ENCODE measurements at places on chromosomes 6 and 20.

- no peak for DNase-seq
Measured at GRCh38 chr20:59676851-59677182, 72.5 kb downstream of the PHACTR3 start.

DNA sequence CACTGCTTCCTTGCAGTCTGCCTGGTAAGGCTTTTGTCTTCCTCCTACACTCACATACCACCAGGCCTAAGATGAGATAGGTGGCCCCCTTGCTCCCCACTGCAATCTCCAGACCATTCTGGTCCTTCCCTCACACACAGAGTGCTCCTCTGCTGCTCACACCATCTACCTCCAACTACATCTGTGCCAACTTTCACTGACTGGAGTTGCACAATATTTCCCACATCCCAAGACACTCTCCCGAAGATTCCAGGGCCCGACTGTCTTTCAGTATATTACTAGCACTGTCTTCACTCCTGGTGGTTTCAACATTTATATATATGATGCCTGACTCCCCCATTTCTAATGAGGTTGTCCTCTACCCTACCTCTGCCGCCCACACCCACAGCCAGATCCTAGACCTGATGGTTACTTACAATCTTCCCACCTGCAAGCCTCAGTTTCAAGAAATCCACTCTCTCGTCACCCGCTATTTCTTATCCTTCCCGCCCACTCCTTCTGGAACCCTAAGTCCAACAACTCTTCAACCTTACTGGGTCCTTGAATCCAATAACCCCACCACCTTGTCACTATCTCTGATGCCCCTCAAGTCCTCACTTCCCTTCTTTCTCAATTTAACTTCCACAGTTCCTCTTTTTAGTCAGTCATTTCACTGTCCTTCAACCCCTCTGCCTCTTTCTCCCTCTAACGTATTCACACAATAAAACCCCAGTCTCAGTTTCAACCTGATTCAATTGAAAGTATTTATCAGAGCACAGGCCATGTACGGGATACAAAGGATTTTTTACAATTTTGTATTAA, 21.6 kb downstream of the RALGAPA2 start:
- DNase-seq = no peak

- no peak for DNase-seq
Measured at GRCh38 chr6:56040889-56041301, 165.5 kb upstream of the BMP5 start.

DNA sequence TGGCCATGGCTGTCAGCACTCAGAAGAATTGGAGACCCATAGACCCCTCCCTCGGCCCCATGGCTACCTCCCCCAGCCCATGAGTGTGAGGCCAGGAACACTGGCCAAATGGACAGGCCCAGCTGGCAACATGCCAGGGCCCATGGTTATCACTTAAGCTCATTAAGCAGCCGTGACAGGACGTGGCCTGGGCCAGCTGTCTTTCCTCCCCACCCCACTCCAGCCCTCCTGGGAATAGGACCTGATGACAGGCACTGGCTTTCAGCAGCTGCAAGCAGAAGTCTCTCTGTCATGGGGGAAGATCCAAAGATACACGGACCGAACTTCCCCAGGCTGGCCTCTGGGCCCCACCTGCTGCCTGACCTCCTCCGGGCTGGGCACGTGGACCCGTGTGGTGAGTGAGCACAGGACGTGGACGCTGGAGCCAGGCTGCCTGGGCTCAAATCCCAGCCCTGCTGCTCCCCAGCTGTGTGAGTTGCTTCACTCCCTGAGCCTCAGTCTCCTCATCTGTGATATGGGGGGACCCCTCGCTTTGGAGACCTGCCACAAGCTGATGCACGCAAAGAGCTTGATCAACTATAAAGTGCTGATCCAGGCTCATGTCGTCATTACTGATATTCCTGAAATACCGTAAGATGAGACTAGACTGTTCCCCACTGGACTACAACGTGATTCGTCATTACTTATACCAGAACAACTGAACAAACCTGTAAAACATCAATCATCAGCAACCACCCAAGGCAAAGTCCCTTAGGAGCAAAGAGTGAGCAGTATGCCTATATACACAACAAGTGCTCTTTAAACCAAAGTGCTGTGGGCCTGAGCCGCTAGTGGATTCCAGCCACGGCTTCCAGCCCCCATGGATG, 22.0 kb upstream of the VSTM2L start:
- no peak for DNase-seq

DNA sequence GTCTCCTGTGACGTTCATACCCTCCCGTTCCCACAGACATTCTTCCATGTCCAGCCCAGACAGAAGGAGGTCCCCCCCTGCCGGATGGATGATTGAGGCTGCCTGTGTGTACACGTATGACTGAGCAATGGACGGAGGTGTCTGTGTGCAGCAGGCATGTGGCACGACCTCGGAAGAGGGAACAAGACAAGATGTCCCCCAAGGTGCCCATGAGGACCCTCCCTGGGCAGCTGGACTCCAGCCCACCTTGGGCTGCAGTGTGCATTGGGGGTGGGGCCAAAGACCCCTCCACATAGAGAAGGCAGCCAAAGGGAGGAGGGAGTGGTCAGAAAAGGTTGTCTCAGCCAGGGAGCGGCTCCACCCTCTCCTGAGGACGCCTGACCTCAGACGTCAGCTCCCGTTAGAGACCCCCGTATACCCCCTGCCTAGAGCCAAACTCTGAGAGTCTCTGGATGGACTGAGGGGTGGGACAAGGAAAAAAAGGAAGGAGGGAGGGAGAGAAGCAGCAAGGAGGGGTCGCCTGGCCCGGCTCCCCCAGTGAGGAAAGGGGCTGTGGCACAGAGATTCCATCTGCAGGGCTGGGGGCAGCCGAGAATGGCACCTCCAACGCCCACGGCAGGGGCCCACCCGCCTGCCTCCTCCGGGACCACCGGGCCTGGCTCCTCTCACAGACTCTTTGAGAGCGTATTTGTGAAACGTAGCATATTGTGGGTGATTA, 92.9 kb upstream of the BHLHE23 start:
- DNase-seq = no peak

GRCh38 chr20:61788343-61788742, 277.3 kb downstream of the TAF4 start:
- DNase-seq = no peak

DNA sequence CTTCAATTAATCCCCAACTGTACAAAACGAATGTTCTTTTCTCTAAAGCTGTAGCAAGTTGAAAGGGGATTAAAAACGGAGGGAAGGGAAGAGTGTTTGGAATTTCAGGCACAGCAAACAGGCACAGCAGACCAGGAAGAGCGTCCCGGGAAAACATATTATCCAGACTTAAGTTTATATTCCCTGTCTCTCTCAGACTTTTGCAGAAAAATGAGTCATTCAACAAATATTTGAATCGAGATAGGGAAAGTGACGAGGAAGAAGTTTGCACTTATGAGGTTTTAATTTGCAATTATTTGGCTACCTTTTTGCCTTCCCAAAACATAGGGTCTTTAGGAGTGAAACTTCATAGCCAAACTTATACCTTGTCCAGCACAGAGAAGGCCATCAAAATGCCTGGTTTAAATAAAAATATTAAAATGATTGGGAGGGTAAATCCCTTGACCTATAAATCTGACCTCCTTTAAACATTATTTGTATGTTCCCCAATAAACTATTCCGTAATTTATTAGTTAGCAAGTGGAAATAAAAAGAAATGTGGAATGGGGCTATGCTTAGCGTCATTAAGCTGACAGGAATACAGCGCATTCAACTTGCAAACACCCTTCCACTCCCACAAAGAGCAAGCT, 16.0 kb downstream of the HFE start:
- no peak for DNase-seq

DNA sequence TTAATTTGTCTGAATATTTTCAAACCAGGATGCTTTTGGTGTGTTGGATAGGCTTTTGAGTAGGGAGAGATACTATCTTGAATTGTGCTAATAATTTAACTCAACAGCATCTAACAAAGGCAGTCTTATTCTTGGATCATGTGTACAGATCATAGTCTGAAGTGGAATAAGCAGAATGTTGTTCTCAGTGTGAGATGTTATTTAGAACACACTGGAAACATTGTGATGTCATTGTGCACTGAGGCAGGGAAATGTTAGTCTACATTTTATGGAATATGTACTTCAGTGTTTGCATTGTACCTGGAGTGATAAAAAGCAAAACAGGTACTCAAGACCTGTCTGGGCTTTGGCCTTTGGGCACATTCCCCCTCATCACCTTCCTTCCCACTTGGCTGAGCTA, 35.0 kb downstream of the RNF144B start:
- no peak for DNase-seq

- DNase-seq = no peak
Measured at GRCh38 chr6:17585766-17586490, 14.2 kb upstream of the FAM8A1 start.

DNA sequence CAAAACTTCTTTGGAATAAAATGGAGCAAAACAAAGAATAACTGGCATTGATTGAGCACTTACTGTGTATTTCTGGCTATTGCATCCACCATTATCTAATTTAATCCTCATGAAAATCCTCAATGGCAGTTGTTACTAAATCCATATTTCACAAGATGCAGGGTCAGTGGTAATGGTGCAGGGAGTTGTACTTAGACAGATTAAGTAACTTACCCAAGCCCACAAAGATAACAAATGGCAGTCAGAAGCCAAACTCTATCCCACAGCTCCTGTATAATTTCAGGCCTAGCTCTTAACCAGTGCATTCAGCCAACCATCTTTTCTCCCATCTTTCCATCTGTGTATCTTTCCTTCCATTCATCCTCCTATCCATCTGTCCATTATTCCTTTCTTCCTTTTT, 29.3 kb upstream of the SSTR4 start:
- no peak for DNase-seq

- no peak for DNase-seq
Measured at GRCh38 chr6:35151466-35151865, 10.3 kb upstream of the TCP11 start.

DNA sequence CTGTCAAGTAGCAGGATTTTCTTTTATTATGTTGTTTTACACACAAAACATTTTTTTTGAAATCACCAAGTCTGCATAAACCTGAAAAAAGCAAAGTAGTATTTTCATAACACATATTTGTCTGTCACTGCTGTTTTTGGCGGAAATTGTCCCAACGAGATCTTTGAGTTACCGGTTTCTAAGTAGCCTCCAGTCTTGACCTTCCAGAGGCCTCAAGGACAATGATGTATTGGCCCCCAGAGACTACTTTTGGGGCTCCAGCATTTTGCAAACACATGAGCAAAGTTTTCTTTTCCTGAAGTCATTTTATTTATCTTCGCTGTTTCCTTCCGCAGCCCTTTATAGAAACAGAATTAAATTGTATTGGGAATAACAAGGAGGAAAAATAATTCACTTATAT, 862.6 kb downstream of the KIF16B start:
- no peak for DNase-seq

- no peak for DNase-seq
Measured at GRCh38 chr6:82980086-82980485, 85.6 kb downstream of the UBE3D start.

GRCh38 chr6:167130712-167131684, 8.1 kb downstream of the CCR6 start:
- DNase-seq = no peak

DNA sequence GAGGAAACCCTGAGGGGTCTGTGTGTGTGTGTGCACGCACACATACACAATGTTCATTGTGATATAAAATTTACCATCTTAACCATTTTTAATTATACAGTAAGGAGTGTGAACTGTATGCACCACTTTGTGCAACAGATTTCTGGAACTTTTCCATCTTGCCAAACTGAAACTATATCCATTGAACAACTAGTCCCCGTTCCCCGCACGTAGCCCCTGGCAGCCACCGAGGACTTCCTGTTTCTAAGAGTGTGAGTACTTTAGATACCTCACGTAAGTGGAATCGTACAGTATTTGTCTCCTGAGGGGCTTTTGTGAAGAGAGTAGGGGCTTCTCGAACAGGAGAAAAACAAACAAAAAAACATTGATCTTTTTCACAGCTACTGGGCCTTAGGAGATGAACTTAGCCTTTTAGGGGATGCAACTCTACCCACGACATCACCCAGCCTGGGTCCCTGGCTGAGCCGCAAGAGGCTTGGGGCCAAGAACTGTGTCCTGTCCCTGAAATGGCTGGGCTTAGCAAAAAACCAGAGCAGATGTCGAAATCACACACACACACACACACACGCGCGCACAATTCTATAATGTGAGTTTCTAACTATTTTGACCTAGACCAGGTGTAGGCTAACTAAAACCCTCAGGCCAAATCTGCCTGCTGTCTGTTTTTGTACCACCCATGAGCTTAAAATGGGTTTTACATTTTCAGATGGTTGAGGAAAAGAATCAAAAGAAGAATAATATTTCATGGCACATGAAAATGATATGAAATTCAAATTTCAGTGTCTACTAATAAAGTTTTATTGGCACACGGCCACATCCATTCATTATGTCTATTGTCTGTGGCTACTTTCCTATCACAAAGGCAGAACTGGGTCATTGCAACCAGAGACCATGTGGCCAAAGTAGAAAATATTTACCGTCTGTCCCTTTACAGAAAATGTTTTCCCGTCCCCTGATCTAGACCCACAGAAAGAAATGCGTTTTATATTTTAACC, 144.2 kb downstream of the EYA2 start:
- no peak for DNase-seq

DNA sequence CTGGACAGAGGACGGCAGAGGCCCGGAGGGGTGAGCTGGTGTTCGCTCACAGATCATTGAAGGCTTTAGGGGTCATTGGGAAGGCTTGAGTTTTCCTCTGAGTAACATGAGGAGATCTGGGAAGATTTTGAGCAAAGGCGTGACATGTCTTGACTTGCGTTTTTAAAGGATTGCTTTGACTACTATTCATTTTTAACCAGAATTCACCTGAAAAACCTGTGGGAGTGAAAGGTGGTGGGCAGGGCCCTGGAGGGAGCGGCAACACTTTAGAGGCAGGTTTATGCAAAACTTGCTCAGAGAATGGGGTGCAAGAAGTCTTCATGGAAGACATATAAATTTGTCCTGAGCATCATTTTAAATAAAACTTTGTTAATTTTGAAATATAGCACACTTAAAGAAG, 72.2 kb upstream of the EEF1E1 start:
- no peak for DNase-seq

DNA sequence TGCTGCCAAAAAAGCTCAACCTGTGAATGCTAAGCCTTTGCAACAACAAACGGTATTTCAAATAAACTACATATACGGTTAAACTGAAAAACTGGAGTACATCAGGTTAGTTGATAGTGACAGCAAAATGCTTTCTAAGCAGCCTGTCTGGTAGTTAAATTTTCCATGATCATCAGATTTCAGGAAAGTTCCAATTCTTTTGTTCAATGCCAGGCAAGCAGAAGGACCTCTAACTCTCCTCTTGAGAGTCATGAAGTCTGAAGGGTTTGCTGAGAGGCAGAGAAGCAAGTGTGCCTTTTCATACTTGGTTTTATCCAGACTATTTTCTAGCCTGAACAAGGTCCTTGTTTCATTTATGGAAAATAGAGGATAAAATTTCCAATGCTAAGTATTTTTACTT, 4.5 kb downstream of the FLRT3 start:
- no peak for DNase-seq
